ENCODE measurements at places on chromosomes 1 and 21. TPM values are rescaled to one million over a fixed set of nuclear protein-coding genes. Genes with fewer than 3 reads are reported as not detected.
A peak's percentile ranks its signal among the peaks of the same experiment; 100 is the strongest.

The PRRX1 gene
- total RNA-seq, result 4.1 TPM

The B3GALT2 gene
- 0.84 TPM for total RNA-seq

GRCh38 chr1:17355898-17356297, 16.1 kb upstream of the PADI6 start:
- H3K27me3 ChIP-seq, result peaks cover 13% of the 10 kb centered on the region
- no peaks in the 10 kb centered on the region for H3K4me1 ChIP-seq
- H3K27ac ChIP-seq, result no peak overlapping the region
- H3K4me3 ChIP-seq, result no peak overlapping the region
- DNase-seq, result no peak
- H3K36me3 ChIP-seq, result no peaks in the 10 kb centered on the region

GRCh38 chr1:13730751-13731482, 30.9 kb downstream of the PRDM2 start:
- H3K27ac ChIP-seq, result peak overlapping the region; percentile 36
- no peak for DNase-seq
- H3K4me3 ChIP-seq, result no peak overlapping the region
- peaks cover 2% of the 10 kb centered on the region for H3K36me3 ChIP-seq
- no peaks in the 10 kb centered on the region for H3K27me3 ChIP-seq

- DNase-seq, result peak; percentile 87
- H3K4me3 ChIP-seq, result no peak overlapping the region
- H3K27ac ChIP-seq, result no peak overlapping the region
- peaks cover 3% of the 10 kb centered on the region for H3K27me3 ChIP-seq
- no peaks in the 10 kb centered on the region for H3K36me3 ChIP-seq
- H3K4me1 ChIP-seq, result no peaks in the 10 kb centered on the region
Observed at GRCh38 chr1:162847839-162848453, 13.0 kb downstream of the CCDC190 start.

DNA sequence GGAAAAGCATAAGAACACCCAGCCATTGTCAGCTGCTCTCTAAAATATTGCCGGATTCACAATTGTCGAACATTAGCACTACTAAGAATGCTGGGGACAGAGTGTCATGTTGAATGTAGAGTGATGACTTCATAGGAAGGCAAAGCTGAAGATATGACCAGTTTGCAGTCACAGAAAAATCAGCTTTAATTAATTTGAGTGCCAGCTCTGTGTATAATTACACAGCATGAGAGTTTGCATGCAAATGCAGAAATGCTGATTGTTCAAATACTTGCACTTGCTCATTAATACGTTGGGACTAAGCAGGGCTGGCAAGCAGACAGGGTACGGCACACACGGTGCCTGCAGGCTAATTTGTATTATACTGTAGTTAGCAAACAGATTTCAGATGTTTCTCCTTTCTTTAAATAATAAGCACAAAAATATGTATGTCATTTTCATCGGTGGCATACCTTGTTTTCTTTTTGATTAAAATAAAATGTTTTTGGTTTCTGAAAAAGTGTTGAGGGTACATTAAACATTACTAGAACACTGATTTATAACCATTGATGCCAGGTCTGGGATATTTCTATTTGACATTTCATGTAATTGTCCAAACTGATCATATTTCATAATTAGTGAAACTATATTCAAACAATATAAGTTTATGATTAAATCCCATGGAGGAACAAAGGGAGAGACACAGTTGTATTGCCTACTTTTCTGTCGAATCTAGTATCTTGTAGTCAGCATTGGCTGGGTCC, 99.8 kb upstream of the ADGRL2 start:
- no peak overlapping the region for H3K4me3 ChIP-seq
- DNase-seq, result no peak
- H3K36me3 ChIP-seq, result no peaks in the 10 kb centered on the region
- no peaks in the 10 kb centered on the region for H3K27me3 ChIP-seq
- H3K27ac ChIP-seq, result no peak overlapping the region

- H3K4me3 ChIP-seq, result peak overlapping the region; percentile 62
- no peaks in the 10 kb centered on the region for H3K27me3 ChIP-seq
- H3K4me1 ChIP-seq, result peaks cover 15% of the 10 kb centered on the region
Observed at GRCh38 chr1:51515312-51515960, 3.6 kb downstream of the EPS15 start.
